ENCODE measurements at places on chromosomes 12 and 14.

GRCh38 chr12:48165089-48165981 is 8.0 kb upstream of the ASB8 start:
- DNase-seq: no peak

GRCh38 chr14:30214014-30214413 is 286.4 kb upstream of the PRKD1 start:
- DNase-seq: no peak

- no peak for DNase-seq
Measured at GRCh38 chr14:75003250-75004027, 718 bp downstream of the EIF2B2 start.

- DNase-seq: no peak
Measured at GRCh38 chr12:106018286-106018685, 120.5 kb downstream of the NUAK1 start.

- DNase-seq: no peak
Measured at GRCh38 chr14:105337966-105338741, 23.6 kb downstream of the PACS2 start.

DNA sequence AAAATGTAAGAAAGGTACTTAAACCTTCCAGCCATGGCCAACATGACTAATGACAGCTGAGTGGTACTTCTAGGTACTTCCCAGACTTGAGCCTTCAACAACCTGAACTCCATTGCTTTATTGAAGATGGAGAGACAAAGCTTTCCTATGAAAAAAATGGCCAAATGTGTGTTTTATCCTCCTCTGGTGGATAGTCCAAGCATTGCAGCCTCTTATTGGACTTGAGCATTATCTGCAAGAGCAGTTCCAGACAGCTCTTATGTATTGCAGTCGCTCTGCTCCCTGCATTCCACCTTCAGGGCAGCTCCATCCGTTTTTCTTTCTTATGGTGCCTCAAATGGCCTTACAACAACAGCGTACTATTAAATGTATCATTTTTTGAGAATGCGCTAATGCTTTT is 588.2 kb downstream of the NRXN3 start:
- DNase-seq: no peak

DNA sequence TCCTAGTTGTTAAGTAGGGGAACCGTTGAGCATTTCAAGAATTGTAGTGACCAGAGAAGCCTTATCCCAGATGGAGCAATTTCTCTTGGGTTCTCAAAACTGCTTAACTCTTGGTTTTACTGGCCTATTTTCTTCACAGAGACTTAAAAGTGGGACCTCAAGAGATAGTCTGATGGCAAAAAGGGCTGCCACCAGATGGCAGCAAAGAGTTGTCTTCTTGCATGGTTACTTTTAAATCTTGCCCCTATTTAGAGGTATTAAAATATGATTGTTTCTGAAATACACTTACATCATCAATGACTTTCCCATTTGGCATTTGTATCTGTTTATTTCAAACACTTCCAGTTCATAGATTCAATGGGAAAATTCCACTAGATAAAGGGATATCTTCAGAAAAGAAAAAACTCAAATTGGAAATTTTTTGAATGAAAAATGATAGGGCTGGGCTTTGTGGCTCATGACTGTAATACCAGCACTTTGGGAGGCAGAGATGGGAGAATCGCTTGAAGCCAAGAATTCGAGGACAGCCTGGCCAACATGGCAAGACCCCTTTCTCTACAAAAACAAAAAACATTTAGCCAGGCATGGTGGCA is 69.9 kb upstream of the CNTN1 start:
- DNase-seq: no peak

GRCh38 chr12:25800101-25800500 is 158.4 kb upstream of the RASSF8 start:
- DNase-seq: no peak

DNA sequence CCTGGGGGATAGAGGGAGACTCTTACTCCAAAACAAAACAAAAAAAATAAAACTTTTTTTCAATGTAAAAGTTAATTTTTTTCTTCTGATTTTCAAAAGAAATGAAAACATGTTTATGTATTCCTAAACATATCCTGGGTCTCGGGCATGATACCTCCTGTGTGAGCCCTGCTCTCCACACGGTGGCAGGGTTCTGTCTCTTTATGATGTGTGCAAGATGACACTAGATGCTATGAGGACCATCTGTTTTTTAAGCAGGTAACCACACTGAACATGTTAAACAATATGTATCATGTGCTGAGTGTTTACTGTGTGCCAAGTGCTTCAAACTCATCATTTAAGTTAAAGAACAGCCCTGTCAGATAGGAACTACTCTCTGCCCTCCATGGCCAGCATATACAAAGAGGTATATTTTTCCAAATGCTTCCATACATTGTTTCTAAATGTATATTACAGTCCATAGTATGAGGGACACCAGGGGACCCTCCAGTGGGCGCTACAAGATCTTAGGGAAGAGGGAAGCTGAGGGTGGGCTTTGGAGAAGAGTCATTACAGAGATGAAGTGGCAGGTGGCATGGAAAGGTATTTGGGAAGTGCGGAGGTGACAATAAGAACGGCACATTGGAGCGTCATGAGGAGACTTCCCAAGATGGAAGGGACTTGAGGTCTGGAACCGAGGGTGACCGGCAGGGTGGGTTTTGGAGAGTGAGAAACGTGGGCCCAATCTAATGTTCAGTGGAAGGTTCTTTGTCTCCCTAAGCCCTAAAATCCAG is 28.5 kb downstream of the FOS start:
- no peak for DNase-seq

DNA sequence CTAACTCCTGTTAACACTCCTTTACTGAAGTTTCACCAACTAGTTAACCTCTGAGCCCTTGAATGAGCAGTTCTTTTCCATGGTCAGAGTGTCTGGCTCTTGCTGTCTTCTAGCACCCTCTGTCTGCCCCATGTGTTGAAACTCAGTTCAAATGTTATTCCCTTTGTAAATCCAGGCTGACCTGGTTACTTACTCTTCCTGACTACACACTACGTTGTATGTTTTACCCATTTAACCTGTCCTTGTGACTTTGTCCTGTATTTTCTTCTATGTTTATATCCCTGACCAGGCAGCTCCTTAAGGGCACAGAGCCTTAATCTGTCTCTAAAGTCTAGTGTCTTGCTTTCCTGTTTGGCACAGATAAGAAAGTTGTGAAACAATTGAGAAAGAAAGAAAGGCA is 389.0 kb upstream of the RPL10L start:
- DNase-seq: no peak

- DNase-seq: no peak
Measured at GRCh38 chr12:108629151-108629550, 4.5 kb downstream of the SELPLG start.

DNA sequence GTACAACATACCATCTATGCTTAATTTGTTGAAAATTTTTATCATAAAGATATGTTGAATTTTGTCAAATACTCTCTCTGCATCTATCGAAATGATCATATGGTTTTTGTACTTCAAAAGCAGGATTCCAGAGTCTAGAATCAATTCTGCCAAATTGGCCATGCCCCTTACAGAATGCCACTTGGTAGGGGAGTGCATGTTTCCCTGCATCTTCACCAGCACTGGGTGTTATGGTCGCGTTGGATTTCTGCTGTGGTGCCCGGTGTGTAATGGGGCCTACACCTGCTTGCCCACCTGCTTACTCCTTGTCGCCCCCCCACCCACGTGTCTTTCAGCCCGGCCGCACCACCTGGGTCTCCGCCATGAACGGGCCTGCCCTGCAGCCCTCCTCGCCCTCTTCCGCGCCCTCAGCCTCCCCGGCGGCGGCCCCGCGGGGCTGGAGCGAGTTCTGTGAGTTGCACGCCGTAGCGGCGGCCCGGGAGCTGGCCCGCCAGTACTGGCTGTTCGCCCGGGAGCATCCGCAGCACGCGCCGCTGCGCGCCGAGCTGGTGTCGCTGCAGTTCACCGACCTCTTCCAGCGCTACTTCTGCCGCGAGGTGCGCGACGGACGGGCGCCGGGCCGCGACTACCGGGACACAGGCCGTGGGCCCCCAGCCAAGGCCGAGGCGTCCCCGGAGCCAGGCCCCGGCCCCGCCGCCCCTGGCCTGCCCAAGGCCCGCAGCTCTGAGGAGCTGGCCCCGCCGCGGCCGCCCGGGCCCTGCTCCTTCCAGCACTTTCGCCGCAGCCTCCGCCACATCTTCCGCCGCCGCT is 12.3 kb downstream of the SH2B3 start:
- DNase-seq: no peak

- no peak for DNase-seq
Measured at GRCh38 chr14:61438860-61439765, 117.7 kb downstream of the PRKCH start.

DNA sequence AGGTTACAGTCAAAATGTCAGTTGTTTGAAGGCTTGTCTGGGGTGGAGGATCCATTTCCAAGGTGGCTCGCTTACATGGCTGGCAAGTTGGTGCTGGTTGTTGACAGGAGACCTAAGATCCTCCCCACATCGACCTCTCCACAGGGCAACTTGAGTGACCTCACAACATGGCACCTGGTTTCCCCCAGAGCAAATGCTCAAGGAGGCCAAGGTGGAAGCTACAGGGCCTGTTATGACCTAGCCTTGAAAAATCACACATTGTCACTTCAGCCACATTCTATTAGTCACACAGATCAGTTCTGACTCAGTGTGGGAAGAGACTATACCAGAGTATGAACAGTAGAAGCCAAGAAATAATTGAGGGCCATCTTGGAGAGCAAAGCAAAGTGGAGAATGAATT is 11.3 kb upstream of the GNG2 start:
- no peak for DNase-seq

- no peak for DNase-seq
Measured at GRCh38 chr14:95222870-95223398, 65.6 kb upstream of the DICER1 start.

- no peak for DNase-seq
Measured at GRCh38 chr14:82595466-82595865, 1061.8 kb upstream of the SEL1L start.

- no peak for DNase-seq
Measured at GRCh38 chr14:54446161-54446693, 5.1 kb upstream of the CNIH1 start.

DNA sequence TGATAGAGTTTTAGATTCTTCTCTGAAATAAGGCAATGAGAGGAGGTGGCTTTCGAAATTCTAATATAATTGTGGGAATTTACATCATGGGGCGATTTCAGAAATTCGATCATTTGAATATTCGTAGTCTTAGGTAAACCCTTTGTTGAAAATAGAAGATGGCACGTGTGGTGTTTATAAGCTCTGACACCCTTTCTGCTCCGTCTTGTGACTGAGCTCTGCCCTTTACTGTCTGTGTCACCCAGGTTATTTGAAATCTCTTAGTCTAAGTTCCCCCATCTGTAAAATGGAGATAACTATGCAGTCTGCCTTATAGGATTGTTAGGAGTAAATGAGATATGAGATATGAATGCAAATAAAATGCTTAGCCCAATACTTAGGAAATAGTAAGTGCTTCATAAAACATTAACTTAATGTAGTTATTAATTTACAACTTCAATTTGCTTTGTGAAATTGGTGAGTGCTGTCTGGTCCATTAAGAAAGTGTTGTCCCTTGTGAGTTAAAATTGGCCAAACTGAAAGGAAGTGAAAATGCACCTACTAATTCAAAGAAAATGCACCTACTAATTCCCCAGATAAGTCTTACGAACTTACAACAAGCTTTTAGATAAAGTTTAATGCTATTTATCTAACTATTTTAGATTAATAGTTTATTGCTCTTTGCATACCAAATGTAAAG is 1.5 kb downstream of the BMAL2 start:
- no peak for DNase-seq

DNA sequence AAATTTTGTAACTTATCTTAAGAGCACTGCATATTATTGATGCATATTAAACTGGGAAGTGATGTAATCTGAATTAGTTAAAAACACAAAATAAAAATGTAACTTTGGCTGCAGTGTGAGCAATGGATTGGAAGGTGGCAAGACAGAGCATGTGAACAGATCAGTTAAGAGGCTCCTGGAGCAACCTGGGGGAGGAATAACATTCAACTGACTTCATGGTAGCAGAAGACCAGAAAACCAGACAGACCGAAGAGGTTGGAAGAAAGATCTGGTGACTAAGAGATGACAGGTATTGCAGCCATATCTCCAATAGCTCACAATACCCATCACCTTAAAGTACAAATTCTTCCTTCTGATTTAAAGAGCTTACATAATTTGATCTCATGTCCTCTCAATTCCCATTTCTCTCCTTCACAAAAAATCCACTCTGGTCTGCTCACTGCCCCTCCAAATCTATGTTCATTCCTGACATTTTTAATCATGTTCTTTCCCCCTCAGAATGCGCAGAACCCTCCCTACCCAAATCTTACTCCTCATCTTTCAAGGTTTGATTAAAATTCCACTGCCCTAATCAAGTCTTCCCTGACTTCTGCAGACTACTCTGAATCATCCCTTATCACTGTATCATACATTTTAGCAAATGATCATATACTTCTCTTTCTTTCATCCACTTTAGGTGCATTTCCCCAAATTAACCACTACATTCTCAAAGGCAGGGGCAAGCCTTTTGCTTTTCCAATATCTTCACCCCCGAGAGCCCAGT is 51.5 kb downstream of the DUSP16 start:
- no peak for DNase-seq

DNA sequence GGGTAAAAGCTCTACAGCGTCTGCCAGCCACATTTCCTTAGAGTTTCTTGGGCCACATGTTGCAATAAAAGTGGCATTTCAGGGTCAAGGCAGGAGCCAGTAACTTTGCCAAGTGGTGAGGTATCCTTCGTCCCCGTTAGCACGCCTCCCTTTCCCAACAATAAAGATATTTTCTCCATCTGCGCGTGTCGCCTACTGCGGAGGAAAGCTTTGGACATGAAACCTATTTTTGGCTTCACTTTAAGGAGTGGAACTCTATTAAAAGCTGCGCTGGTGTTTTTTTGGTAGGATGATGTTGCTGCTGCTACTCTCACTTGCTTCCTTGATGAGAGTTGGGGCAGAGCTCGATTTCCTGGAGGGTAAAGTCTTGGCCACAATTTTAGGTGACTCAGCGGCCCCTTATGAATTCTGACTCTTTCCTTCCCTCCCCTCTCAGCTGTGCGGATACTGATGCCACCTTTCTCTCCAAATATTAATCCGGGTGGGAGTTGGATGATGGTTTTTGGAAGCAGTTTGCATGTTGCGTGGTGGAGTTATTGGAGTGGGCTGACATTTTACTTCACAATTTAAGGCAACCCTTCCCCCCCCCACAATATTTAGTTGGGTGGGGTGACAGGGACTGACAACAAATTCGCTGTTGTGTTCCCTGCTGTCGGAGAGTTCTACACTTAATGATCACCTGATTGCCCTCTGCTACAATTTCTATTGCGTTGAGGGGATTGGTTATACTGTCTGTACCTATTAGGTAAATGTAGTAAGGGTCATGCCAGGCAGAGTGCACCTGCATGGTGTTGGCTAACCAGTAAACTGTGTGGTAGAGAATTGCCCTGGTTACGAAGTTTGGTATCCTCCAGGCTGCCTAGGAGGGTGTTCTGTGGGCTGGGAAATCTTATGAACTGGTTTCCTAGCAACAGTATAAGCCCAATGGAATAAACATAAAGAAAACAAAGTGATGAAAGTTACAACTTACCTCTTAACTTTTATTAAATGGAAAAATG is 1.1 kb downstream of the CCDC91 start:
- peak; percentile 10 for DNase-seq

DNA sequence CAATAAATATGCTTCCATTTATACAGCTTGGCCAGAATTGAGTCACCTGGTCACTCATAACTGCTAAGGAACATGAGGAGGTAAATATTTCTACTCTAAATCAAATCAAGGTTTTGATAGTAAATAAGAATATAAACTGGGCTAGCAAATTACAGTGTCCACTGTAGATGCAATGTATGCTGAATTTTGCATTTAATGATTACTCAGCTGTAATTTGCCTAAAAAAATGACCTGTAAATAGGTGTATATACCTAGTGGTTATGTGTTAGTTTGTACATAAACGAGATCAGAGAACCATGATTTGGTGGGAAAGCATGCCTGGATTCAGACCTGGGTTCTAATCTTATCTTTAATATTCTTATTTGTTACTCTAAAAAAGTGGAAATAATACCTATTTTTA is 76.6 kb upstream of the CNTN1 start:
- DNase-seq: no peak
